CD4-positive, alpha-beta T cell treated with Interleukin-15 for 1 hour (primary cell): ENCODE measurements at places on chromosomes 12 and 14.

GRCh38 chr12:2345902-2346301, 293.1 kb downstream of the CACNA1C start:
- DNase-seq: no peak

DNA sequence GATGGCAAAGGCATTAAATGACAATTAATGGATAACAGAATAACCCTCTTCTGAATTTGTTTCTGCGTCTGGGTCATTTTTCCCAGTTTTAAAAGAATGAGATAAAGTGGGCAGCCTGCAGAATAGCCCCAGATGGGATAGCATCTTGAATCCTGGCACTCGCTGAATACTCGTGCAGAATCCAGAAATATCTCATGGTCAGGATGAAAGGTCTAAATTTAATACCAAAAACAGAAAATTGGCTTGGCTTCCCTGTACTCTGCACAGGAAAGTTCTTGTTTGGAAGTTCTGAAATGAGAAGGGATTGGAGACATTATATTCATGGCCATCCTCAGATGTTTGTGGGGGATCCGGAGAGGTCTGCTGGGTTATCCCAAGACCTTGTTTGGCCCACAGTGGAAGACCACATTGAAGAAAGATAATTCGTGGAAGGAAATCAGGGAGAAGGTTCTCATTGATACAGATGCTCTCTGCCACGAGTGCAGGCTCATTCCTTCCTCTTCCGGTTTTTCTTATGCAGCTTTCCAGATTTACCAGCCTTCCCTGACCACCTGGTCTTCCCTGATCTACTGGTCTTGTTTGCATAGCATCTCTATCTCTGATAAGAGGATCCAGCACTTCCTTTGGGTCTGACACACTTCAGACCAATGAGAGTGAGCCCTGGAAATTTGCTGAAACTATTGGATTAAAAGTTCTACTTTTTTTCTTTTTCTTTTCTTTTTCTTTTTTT, 6.0 kb upstream of the IFT81 start:
- no peak for DNase-seq

DNA sequence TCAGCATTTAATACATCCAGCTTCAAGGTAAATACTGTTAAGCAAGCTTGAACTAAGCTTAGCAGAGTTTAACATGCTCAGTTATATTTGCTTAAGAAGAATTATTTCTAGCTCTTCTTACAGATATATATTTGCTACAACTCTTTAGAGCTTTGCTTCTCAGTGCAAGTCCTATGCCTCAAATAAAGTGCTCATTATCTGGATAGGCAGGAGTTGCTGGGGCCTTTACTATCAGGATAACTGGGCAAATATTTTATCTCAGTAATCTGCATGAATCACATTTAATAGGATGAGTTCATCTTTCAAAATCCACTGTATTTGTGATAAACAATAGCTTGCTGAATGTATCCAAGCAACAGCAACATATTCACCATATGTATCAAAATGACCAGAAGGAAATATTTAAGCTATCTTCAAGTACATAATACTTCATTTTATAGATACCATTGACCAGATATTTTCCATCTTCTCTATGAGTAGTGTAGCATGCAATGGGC, 187.6 kb downstream of the NOVA1 start:
- DNase-seq: no peak

- no peak for DNase-seq
Measured at GRCh38 chr12:91954326-91954725, 191.3 kb downstream of the BTG1 start.

- DNase-seq: no peak
Measured at GRCh38 chr14:98028162-98028561, 1231.0 kb downstream of the VRK1 start.

DNA sequence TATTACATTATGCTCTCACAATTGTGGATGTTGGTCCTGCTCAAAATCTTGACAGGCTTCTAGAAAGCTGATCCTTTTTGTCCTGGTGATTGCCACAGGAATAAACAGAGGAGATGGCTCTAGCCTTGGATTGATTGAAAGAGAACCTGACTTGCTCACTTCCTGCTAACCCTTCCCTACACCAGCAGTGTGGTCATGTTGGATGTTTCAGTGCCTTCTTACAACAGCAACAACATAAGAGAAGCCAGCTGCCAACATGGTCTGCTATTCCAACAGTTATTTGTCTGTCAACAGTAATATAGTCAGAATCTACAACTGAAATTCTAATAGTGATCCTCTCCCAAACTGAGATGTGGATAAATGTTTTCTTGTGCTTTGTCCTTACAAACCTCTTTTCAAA, 311.6 kb upstream of the DIO2 start:
- DNase-seq: no peak

DNA sequence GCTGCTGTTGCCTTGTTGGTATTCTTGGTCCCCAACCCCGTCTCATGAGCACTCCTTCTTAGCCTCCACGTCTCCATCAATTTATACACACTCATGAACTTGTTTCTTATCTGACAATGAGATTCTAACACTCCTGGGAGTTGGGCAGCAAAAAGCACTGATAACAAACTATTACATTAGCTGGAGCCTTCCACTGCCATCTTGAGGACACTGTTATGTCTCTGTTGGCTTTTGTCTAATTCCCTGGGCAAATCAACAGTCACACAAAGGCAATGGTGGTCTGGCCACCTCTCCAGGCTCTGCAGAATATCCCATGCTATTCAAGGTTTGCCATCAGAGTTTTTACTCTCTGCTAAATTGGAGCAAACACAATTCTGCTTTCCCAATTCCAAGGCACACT, 117.8 kb upstream of the COCH start:
- DNase-seq: no peak

GRCh38 chr14:105063056-105063455, 2.2 kb downstream of the GPR132 start:
- DNase-seq: no peak

DNA sequence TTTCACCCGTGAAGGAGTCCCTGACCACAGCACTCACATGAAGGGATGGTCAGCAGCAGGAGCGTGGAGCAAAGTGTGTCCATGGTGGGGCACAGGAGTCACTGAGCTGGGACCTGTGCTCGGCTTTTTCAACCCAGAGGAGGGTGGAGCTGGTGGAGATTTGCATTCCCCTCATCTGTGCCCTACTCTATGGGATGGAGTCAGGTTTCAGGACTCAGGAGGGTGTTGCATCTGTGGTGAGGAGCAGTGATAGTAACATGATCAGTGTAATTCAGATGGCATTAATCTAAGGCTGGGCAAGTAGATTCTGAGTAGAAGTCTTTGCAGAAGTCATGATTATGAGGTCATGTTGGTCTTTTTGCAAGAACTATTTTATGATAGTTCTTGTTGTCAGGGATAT, 511.9 kb downstream of the TMEM121 start:
- DNase-seq: no peak

- DNase-seq: no peak
Measured at GRCh38 chr14:96497087-96497486, 5.1 kb upstream of the PAPOLA start.

GRCh38 chr12:102215992-102216691, 18.5 kb upstream of the PMCH start:
- no peak for DNase-seq

GRCh38 chr12:82835217-82835616, 148.5 kb downstream of the TMTC2 start:
- DNase-seq: no peak

GRCh38 chr12:31217356-31218130, 108.4 kb downstream of the SINHCAF start:
- DNase-seq: no peak

- no peak for DNase-seq
Measured at GRCh38 chr14:65470404-65470880, 57.9 kb downstream of the FUT8 start.

DNA sequence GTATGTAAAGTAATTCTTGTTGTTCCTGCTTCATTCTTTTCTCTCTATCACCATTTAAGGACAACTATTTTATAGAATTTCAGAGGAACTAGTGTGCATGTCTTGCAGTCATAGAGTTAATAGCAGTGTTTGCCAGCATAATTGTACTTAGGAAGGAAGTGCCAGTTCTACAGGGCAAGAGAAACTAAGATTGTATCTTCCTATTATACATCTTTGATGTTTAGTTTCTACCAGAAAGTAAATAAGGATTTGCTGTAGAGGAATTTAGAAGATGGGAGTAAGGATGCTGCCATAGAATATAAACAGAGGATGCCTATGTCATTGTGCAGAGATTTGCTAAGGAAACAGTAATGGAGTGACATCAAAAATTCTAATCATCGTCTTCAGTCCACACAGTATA, 270.9 kb upstream of the NPAS3 start:
- no peak for DNase-seq

DNA sequence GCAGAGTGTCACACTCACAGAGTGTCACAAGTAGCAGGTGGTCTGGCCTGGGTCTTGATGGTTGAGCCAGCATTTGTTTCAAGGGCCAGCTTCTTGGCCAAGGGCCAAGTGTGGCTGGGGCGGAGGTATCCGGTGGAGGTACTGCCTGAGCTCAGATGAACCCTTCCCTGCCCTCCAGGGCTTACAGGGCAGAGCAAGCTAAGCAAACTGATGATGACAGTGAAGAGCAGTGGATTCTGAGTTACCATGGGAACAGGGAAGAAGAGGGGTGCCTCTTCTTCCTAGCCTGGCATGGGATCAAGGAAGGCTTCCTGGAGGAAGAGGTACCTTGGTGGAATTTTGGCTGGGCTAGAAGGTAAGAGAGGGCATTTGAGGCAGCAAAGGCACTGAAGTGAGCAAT, 35.7 kb downstream of the MVK start:
- no peak for DNase-seq

- DNase-seq: peak; percentile 58
Measured at GRCh38 chr14:70886421-70887206, 20.6 kb upstream of the PCNX1 start.

GRCh38 chr14:68634332-68634731, 158.5 kb downstream of the ZFP36L1 start:
- DNase-seq: no peak

DNA sequence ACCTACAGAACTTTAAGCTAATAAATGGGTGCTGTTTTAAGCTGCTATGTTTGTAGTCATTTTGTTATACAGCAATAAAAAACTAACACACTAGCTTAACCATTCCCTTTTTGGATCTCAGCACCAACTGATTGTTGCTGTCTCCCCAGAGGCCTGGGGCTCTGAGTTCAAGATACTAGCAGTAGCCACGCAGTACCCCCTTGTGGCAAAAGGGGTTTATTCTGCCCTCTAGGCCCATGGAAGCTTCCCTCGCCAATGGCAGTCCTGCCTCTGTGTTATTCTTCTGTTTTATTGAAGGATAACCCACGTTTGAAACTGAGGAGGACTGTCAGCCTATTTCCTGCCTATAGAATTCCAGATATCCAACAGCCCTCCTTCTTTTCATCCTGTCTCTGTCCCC, 455.3 kb upstream of the ATP2B1 start:
- DNase-seq: no peak

DNA sequence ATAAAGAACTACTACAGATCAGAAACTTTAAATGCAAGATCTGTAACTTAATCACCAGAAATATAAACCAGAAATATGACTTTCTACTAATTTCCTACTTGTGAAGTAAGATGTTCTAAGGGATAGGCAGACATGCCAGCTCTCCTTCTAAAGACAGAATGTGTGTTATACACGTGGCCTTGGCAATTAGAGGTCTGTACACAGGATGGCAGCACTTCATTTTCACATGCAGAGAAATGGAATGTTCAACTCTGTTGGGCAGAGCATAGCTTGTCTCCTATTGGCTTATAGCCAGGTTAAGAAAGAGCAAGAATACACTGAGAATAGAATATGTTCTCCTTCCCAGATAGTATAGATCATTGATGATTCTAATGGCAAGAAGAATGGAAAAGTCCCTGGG, 403.8 kb downstream of the DAD1 start:
- DNase-seq: no peak

- DNase-seq: no peak
Measured at GRCh38 chr14:33556382-33557121, 394.3 kb downstream of the EGLN3 start.

DNA sequence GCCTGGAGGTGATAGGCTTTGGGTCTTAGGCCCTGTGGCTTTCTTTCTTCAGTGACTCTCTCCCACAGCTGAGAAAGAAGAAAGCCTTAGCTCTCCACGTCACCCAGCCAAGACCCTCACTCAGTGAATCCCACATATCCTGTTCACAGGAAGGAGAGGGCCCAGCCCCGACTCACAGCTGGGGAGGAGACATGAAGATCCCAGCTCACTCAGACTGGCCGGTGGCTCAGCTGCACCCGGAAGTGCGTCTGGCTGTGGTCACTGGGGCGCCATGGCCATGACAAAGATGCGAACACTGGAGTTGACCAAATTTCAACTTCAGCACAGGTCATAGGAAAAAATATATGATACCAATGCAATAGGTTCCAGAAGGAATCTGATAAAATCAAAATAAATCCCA, 14.2 kb downstream of the DLK1 start:
- DNase-seq: no peak

DNA sequence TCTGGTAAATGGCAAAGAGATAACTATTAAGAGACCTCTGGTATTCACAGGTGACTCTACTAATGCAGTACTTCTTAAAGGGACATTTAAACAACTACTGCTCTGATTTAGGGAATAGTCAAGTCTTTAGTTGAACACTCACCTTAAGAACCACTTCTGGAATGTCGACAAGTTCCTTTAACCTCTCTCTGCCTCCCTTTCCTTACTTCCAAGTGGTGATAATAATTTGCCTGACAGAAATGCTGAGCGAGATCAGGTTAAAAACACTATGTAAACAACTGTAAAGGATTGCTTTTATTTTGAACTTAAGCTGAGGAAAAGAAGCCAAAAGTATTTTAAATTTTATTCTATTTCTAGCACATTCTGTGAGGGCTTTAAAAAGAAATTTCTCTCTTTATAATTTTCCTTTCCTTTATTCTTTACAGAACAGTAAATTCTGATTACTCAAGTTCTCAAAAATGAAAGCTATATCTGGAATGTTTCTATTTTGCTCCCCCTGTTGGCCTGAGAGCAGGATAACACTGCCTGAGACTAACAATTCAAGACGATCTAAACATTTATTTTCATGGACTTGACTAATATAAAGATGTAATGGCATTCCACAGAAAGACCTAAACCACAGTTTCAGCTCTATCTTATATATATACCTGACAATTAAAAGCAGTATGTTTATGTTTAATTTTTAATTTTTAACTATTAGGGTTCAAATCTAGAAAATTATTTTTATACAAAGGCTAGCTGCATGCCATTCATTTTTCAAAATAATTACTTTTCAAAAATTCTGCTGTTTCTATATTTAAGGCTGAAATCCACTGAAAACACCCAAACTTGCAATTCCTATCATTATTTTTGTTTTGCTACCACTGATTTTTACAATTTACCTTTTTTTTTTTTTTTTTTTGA, 29.2 kb downstream of the ZCCHC8 start:
- no peak for DNase-seq

- DNase-seq: no peak
Measured at GRCh38 chr14:37470251-37470650, 124.8 kb downstream of the FOXA1 start.

DNA sequence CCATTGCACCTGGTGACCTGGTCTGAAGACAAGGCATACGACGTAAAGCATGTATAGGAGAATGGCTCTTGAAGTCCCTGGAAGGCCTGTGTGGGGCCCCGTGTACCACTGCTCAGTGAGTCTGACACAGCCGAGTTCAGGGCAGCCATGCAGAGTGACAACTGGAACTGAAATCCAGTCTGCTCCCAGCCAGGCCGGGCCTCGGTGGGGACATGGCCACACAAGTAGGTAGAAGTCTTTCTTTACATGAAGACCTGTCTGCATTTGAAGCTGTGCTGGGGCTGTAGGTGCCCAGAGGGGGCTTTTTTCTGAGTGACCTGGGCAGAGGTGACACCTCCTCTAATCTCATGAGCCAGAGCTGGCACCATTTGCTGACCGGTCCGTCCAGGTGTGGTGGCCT, 35.7 kb downstream of the ADGRD1 start:
- no peak for DNase-seq

GRCh38 chr14:81093651-81094050, 127.1 kb downstream of the GTF2A1 start:
- no peak for DNase-seq
